ENCODE measurements at places on chromosomes 1 and 21.

DNA sequence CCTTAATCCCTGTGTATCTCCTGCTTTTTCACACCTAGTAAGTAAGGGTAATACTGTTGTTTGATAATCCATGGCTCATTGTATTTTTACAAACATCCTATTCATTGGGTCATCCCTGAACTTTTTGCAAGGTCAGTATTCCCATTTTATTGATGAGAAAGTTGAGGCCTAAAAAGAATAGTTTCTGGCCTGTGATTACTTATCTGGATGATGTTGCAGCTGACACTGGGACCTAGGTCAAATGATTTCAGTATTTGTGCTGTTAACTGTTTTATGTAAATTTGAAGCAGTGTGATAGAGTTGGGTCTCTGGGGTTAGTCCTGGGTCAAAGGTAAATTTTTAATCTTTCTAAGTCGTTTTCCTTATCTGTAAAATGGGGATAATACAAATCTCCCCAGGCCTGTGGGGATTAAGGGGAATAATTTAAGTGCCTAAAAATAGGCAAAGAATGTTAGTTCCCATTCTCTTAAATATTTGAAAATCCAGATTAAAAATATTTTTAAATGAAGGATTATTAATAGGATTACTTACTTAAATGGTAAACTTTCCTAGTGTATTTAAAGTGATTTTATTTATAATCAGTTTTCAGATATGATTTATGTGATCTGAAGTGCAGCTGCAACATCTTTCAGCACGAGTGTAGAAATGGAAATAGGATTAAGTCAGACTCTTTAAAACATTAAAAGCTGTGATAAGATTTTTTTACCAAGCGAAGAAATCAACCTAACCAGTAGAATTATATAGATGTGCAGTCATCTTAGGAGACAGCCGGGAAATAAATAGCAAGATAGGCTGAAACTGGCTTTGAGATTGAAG is 4.3 kb downstream of the PPP2R5A start:
- H3K27me3 ChIP-seq, result no peaks in the 10 kb centered on the region
- H3K36me3 ChIP-seq, result no peaks in the 10 kb centered on the region
- H3K27ac ChIP-seq, result peak overlapping the region; percentile 37
- peaks cover 65% of the 10 kb centered on the region for H3K4me1 ChIP-seq
- peak overlapping the region; percentile 41 for H3K4me3 ChIP-seq
- DNase-seq, result no peak

DNA sequence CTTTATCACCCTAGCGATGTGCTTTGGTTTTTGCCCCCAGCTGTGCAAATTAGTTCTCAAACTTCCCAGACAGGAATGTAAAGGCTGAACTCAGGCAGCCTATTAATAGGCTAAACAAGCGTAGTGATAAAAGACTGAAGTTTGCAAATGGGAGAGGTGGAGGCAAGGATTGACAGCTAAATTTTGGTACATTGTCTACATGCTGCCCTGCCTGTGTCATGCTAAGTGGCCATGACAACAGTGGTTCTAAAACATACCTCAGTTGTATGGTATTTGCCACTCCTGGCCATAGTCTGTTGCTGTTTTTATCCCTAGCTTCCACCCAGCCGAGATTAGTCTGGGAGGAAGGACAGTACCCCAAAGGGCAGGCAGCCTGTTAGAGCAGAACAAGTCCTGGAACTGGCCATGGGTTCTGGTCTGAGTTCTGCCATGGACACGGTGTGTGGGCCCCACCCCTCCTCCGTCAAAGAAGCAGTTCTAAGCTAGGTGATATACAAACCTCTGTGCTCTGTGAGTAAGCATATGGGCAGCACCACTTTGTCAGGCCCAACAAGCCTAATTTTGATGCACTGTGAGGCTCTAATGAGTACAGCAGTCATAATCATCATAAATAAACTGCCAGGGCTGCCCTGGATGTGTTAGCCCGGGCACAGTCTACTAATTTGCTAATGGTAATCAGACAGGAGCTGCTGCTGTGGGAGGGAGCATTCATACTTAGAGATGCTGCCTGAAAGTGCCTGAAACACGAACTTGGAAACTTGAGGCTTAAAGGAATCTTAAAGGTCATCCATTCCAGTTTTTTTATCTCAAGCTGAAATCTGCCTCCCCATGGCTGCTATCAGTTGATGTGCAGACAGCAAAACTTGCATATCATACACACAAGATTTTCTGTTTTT is 177.1 kb downstream of the HHAT start:
- H3K4me1 ChIP-seq, result no peaks in the 10 kb centered on the region
- no peak overlapping the region for H3K27ac ChIP-seq
- H3K36me3 ChIP-seq, result no peaks in the 10 kb centered on the region
- DNase-seq, result no peak
- H3K27me3 ChIP-seq, result no peaks in the 10 kb centered on the region
- no peak overlapping the region for H3K4me3 ChIP-seq

- H3K27me3 ChIP-seq, result no peaks in the 10 kb centered on the region
- H3K4me1 ChIP-seq, result peaks cover 17% of the 10 kb centered on the region
- H3K36me3 ChIP-seq, result no peaks in the 10 kb centered on the region
- H3K4me3 ChIP-seq, result peak overlapping the region; percentile 37
- no peak overlapping the region for H3K27ac ChIP-seq
These were observed 3.7 kb downstream of the PEAR1 start for GRCh38 chr1:156897078-156897825.

- peaks cover 30% of the 10 kb centered on the region for H3K4me1 ChIP-seq
- H3K27me3 ChIP-seq, result no peaks in the 10 kb centered on the region
- H3K4me3 ChIP-seq, result no peak overlapping the region
- peaks cover 9% of the 10 kb centered on the region for H3K36me3 ChIP-seq
These were observed 309.4 kb downstream of the NFIA start for GRCh38 chr1:61391730-61392129.

- no peaks in the 10 kb centered on the region for H3K36me3 ChIP-seq
- no peaks in the 10 kb centered on the region for H3K4me1 ChIP-seq
- H3K27ac ChIP-seq, result no peak overlapping the region
These were observed 73.8 kb upstream of the S1PR1 start for GRCh38 chr1:101162736-101163735.

DNA sequence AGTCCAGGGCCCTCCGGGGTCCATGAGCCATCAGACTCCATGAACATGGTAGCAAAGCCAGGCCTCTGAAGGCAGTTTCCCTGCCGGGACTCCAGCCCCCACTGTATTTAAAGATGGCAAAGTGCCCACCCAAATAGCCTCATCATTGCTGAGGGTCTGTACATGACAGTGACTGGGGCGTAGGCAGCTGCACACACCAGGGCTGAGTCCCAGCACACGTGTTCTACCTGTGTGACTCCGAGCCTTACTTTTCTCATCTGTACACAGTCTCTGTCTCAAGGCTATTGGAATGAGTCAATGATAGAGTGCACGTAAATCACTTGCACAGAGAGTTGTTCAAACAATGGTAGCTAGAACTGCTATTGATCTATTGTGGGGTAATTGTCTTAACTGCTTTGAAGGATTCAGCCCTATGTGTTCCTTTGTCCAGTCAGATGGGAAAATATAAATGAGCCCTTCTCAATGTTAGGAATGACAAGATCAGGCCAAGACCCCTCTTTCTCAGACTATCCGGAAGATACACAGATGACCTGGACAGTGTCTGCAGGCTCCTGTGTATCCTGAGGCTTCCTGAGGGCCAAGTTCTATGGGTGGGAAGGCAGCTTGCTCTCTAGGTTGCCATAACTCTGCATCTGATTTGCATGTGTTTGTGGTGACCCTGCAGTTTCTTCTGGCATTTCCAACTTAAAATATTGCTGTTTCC is 48.9 kb downstream of the RASSF5 start:
- H3K4me1 ChIP-seq, result peaks cover 8% of the 10 kb centered on the region
- DNase-seq, result no peak
- no peaks in the 10 kb centered on the region for H3K27me3 ChIP-seq
- no peak overlapping the region for H3K27ac ChIP-seq
- H3K36me3 ChIP-seq, result no peaks in the 10 kb centered on the region

DNA sequence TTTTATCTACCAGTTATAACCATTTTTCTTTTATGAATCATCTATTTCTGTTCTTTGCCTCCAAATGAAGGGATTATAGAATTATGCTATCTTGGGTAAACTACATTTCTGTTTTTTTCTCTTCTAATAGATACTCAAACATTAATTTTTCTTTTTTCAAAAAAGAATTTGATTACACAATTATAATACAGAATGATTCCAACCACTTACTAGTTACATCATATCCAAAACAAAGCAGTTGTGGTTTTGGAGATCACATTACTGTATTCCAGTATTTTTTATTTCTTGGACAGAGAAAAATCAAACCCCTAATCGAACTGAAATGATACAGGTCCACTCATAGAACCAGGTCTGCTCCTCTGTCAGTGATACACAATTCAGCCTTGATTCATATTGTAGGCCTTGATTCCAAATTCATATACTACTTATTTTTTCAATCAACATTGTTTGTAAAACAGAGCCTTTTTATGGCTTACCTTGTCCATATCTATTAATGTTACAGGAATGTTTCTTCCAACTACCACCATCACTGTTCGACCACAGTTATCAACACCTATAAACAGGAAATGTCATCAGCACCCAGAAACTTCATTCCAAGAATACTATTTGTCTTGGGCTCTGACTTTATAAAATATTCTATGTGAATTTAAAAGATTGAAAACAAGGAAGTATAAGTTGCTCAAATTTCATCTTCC is 43.2 kb downstream of the GDAP2 start:
- no peaks in the 10 kb centered on the region for H3K36me3 ChIP-seq
- H3K27me3 ChIP-seq, result no peaks in the 10 kb centered on the region
- no peak overlapping the region for H3K27ac ChIP-seq
- DNase-seq, result no peak
- peaks cover 12% of the 10 kb centered on the region for H3K4me1 ChIP-seq
- no peak overlapping the region for H3K4me3 ChIP-seq

GRCh38 chr1:47023268-47024140 is at the start of gene CYP4X1:
CYP4X1 (plus strand) TSS chr1:47023669; CDS start chr1:47023818, 149 bp downstream.
- peaks cover 62% of the 10 kb centered on the region for H3K4me1 ChIP-seq
- H3K36me3 ChIP-seq, result no peaks in the 10 kb centered on the region

DNA sequence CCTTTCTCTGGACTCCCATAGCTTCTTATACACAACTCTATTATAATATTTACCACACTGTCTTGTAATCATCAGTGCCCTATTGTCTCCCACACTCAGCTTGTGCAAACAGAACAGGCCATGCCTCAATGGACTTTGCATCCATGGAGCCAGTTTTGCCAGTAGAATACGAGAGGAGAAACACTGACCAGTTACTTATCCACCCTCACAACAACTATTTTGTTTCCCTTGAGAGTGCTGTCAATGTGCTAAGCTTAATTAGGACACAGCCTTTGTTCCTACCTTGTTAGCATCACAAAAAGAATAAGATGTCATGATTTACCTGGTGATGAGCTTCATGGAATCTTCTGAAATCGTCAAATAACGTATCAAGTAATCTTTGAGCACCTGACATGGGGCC is 18.1 kb upstream of the LRRC52 start:
- H3K27me3 ChIP-seq, result no peaks in the 10 kb centered on the region
- H3K4me3 ChIP-seq, result no peak overlapping the region
- H3K4me1 ChIP-seq, result no peaks in the 10 kb centered on the region
- no peaks in the 10 kb centered on the region for H3K36me3 ChIP-seq

GRCh38 chr1:88878731-88879130 is 12.6 kb downstream of the GTF2B start:
- H3K27me3 ChIP-seq, result no peaks in the 10 kb centered on the region
- no peak overlapping the region for H3K27ac ChIP-seq
- no peak overlapping the region for H3K4me3 ChIP-seq
- H3K4me1 ChIP-seq, result peaks cover 17% of the 10 kb centered on the region
- H3K36me3 ChIP-seq, result no peaks in the 10 kb centered on the region

- H3K27me3 ChIP-seq, result no peaks in the 10 kb centered on the region
- peak overlapping the region; percentile 83 for H3K4me3 ChIP-seq
- no peak for DNase-seq
- H3K4me1 ChIP-seq, result peaks cover 46% of the 10 kb centered on the region
These were observed 789 bp downstream of the BTF3L4 start for GRCh38 chr1:52056937-52057231.

Data from thoracic aorta (tissue), 2 donors.